ENCODE measurements at places on chromosomes 7 and 10. TPM values are rescaled to one million over a fixed set of nuclear protein-coding genes. Genes with fewer than 3 reads are reported as not detected.

GRCh38 chr7:9863545-9863944, 1110.1 kb upstream of the PHF14 start:
- no peak for DNase-seq

DNA sequence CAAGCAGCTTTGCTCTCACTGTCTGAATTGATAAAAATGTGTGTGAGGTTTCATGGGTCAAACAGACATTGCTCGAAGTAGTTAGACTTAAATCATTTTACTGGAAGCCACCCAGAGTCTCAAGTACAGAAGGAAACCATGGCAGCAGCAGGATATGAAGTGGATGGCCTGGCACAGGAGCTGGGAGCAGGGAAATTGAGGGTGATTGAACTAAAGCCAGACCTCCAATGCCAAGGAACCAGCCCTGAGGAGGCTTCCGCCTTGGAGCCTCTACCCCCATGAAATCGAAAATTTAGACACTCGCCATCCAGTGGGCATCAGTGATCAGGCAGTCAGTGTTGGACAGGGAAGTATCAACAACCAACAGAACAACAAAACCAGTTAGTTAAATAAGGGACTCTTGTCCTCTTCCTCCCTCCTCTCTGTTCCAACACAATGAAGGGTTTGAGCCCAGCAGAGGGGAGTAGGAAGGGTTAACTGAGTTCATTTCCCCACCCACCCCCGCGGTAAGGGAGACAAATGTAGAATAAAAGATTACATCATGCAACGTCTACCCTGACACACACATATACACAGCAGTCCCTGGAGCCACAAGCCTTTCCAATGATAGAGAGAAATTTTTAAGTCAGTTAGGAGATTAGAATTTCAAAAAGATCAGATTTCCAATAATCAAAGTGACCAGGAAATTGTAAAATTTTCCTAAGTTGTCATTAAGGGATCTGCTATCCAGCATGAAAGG, 156.3 kb downstream of the SLC16A9 start:
- DNase-seq, result no peak

CCDC172 gene
- total RNA-seq, result 1.8 TPM

- no peak for DNase-seq
Observed at GRCh38 chr7:36682102-36682501, 42.2 kb downstream of the AOAH start.

PHKG1 gene
- 0.64 TPM for total RNA-seq

AASS gene
- total RNA-seq, result 398 TPM

- DNase-seq, result peak; percentile 36
Observed at GRCh38 chr10:45199205-45199740, 116.1 kb downstream of the OR13A1 start.

DNA sequence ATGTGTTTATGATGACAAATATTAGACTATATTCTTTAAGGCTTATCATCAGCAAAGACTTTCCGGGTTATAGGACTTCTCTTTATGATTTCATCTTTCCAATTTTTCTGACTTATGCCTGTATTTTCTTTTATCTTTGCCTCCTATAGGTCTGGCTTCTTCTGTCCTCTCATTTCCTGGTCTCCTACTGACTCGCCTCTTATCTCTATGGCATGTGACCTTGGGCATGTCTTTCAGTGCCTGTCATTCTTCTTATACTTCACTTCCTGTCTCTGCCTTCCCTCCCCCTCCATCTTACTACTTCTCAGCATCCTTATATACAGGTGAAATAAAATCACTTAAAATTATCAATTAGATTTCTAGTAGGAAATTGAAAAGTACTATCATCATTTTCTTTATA, 42.2 kb downstream of the PCDH15 start:
- DNase-seq, result no peak

DNA sequence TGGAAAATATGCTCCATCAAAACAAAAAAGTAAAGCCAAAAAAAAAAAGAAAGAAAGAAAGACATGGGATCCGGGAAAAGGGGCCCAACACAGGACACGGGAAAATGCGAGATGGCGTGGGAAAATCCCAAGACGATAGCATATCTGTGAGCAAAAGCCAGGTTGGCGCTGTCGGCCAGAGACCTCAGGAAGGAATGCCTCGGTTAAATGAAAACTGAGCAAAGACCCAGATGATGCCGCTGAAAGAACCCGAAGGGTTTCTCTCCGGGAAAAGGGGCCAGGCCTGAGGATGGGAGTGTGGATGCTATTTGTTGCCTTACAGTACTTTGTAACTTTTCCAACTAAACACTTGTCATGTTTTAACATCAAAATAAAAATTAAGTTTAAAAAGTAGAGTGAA, 49.5 kb upstream of the PPP2R2D start:
- DNase-seq, result no peak

ZNF25 gene
- total RNA-seq, result 0.83 TPM

DNA sequence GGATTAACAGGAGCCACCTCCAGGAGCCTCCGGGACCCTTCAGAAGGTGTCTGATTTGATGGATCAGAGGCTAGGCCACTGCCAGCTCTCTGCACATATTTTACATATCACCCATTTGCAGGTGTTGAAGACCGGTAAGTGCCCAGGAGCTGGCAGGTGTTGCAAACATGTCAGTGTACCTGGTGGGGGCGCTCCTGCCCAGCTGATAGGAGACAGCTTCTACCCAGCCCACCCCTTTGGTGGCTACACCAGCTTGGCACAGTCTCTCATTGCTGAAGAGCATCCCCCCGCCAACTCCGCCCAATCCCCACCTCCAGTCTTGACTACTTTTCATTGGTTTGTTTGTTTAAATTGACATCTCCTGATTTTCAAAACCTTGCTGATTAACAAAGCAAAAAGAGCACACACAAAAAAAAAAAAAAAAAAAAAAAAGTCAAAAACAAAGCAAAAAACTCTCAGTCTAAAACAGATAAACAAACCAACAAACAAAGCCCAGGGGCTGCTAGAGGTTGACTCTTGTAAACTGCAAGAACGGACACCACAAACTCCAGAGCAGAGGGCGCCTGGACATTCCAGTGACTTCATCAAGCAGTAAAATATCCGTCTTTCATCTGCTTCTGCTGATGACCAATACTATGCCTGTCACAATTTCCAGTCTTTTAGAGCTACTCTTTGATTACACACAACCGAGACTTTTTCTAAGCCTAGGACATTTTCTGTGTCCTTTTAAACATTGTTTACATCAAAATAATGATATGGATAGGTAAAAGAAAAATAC, 275.3 kb downstream of the NRG3 start:
- peak; percentile 95 for DNase-seq

TAS2R41 gene
- total RNA-seq, result not detected

DNA sequence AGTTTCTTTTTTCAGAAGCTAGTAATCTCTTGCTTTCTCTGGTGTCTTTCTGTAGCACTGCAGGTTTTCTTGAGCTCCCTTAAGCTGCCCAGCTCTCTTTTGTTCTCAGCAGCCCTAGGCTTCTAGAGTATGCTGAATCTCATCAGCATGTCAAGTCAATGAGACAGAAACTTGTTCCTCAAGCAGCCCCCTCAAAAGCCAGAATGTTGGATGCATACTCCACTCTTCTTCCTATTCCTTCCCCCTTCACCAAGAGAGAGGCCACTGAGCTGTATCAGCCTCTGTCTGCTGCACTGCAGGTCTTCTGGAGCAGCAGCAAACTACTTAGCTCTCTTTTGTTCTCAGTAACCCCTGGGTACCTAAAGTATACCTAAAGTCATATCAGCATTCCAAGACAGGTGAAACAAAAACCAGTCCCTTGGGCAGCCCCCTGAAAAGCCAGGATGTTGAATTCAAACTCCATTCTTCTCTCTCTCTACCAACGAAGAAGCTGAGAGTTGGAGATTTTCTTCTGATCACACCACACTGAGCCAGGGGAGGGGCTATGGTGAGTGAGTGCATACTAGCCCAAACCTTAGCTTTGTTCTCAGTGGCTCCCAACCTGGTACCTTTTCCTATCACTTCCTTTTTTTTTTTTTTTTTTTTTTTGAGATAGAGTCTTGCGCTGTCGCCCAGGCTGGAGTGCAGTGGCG, 73.3 kb upstream of the WAC start:
- peak; percentile 49 for DNase-seq

- DNase-seq, result no peak
Observed at GRCh38 chr10:108597031-108597430, 1326.3 kb downstream of the XPNPEP1 start.

OPN4 gene
- not detected for total RNA-seq

DNA sequence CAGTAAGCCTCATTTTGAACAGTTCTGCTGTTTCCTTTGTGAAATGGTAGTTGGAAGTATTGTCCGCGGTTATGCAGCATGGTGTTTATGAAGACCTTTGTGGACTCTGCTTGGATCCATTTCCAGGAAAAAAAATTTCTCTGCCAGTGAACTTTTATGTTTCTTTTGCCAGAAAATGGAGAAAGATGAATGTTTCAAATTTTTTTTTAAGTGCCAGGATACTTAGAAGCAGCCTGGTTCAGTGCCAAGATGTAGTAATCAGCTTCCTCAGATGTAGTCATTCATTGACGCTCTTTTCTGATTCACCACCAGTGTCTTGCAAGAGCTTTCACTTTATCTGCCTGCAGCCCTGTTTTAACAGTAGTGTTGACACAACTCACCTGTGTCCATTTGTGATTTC, 258.2 kb downstream of the SDK1 start:
- no peak for DNase-seq

DNA sequence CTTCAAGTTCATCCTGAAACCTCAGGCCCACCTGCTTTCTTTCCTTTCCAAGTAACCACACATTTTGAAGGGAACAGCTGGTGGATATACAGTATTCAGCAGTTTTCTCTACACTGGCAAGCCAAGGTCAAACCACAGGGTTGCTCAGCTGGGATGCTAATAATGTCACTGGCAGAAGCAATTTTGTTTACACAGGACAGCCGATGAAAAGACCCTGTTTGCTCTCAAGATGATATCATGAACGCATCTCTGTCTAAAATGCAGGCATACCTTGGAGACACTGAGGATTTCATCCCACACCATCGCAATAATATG, 186.2 kb downstream of the USP6NL start:
- DNase-seq, result no peak

SEMA3A gene
- total RNA-seq, result 60.0 TPM

GRCh38 chr7:101960985-101961708, 143.7 kb downstream of the CUX1 start:
- DNase-seq, result no peak

TMEM229A gene
- 0.46 TPM for total RNA-seq

IDI2 gene
- total RNA-seq, result not detected

GRK5 gene
- total RNA-seq, result 1.1 TPM

GRID2IP gene
- total RNA-seq, result 1.7 TPM

CACNB2 gene
- total RNA-seq, result 2.6 TPM

CADPS2 gene
- 8.1 TPM for total RNA-seq

PON1 gene
- total RNA-seq, result 0.90 TPM

- no peak for DNase-seq
Observed at GRCh38 chr7:149248777-149249176, 9.3 kb downstream of the ZNF212 start.

LLCFC1 gene
- total RNA-seq, result not detected

TUBB8 gene
- total RNA-seq, result 0.57 TPM

DNA sequence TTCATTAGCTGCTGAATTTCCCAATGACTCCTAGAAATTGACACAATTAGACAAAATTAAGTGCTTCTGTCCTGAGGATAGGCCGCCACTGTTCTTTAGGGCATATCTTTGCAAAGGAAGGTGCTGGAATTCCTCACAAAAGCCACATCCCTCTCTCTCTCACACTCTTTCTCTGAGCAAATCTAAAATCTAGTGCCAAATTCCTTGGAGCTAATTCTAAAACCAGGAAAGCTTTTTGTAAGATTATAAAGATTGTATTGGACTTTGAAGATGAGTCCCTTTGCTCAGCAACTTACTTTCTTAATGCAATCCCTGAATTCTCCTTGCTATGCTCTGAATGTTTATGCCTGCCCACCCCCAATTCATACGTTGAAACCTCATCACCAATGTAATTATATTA, 288.9 kb downstream of the KCNMA1 start:
- no peak for DNase-seq

All from H9 (cell line).